HEK293T (cell line): ENCODE measurements at places on chromosomes 11 and 22.

- DNase-seq: no peak
Observed at GRCh38 chr11:115766561-115766960, 262.3 kb upstream of the CADM1 start.

GRCh38 chr11:67374571-67375281, 1.3 kb upstream of the CLCF1 start:
- DNase-seq: no peak

- DNase-seq: no peak
Observed at GRCh38 chr11:111606986-111607385, 4.7 kb downstream of the SIK2 start.

GRCh38 chr22:29316141-29316828, 788 bp upstream of the RASL10A start:
- no peak for DNase-seq

DNA sequence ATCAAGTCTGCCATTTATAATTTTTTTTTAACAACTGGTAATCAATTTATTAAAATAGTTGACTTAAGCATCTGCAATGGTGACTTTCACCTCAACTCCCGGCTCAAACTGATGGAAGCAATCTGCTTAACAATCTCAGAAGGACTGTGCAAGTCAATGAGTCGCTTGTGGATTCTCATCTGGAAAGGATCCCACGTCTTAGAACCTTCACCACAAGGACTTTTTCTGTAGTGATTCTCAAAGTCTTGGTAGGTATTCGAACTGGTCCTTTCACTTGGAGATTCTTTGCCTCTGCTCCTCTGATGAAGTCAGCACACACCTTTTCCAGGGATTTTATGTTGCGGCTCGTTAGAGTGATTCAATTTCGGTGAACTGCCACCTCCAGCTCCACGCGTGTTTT, 7.3 kb downstream of the RSF1 start:
- no peak for DNase-seq

DNA sequence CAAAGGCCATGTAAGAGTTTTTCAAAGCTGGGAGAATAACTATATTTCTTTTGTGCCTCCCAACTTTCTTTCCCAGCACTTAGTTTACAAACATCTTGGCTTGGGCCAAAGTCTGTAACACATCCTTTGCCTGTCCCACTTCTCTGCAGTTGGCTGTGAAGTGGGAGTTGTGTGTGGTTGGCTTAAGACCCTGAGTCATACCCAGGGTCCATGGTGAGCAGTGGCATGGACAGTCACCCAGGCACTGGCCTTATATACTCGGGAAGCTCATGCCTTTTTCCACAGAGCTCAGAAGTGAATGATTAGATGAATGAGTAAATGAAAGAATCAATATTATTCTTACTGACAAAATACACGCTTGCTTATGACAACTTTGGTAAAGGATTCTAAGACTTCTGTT, 231.4 kb downstream of the BLID start:
- no peak for DNase-seq

DNA sequence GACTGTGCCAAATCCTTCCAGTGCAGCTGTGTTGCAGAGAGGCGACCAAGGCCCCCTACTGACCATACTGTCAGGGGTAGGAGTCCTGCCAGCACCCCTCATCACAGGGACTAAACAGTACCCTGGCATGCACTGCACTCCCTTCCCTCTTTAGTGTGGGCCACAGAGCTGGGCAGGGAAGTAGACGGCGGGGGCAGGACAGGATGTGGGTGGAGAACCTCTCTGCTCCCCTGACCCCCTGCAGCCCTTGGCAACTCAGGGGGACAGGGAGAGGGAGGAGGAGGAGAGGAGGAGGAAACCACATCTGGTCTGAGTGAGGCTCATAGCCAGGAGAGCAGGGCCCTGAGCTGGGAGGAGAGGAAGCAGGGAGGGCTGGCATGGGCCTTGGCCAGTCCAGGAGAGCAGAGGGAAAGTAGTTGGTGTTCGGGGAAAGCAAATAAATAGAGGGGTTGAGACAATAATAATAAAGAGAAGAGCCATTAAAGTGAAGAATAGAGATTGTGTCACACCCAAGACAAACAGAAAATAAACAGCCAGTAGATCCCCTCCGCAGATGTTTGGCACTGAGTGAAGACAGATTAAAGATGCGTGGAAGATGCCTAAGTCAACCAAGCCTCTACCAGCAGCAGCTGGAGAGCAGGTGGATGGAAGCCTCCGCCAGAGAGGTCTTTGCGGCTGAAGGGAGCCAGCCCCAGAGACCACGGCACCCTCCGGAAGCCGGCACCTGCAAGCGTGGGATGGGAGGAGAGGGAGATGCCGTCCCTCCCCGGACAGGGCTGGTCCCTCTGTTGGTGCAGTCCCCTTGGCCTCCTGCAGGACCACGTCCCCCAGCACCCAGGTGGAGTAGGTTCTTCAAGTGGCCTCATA, 61.5 kb downstream of the RPUSD4 start:
- DNase-seq: no peak

DNA sequence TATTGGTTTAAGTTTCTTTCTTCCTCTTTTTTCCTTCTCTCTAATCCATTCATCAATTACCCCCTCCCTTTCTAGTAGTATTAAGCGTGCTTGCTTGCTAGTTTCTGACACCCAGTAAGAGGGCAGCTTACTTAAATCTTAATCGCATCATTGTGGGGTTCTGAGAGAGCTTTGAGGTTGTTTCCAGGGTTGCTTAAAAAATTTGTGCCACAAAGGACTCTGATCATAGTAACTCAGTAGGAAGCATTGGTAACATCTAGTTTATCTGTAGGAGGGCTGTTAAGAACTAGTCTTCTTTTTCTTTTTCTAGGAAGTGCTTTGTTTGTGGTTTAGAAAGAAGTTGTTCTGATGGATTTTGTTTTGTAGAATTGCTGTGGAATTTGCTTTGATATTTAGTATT, 45.3 kb downstream of the TMEM135 start:
- no peak for DNase-seq

DNA sequence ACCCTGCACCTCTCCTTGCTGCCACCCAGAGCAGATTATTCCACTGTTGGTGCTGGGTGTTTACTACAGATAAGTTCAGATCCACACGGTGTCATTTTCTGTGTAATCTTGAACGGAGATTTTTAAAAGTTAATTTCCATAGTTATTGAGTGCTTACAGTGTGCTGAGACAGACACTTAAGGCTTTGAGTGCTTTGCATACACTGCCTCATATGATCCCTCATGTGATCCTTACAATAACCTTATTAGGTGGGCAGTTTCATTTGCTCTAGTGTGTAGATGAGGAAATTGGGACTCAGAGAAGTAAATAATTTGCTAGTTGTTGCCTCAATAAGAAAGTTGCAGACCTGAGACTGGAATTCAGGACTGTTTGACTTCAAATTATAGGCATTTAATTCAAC, 32.3 kb upstream of the ME3 start:
- DNase-seq: no peak

DNA sequence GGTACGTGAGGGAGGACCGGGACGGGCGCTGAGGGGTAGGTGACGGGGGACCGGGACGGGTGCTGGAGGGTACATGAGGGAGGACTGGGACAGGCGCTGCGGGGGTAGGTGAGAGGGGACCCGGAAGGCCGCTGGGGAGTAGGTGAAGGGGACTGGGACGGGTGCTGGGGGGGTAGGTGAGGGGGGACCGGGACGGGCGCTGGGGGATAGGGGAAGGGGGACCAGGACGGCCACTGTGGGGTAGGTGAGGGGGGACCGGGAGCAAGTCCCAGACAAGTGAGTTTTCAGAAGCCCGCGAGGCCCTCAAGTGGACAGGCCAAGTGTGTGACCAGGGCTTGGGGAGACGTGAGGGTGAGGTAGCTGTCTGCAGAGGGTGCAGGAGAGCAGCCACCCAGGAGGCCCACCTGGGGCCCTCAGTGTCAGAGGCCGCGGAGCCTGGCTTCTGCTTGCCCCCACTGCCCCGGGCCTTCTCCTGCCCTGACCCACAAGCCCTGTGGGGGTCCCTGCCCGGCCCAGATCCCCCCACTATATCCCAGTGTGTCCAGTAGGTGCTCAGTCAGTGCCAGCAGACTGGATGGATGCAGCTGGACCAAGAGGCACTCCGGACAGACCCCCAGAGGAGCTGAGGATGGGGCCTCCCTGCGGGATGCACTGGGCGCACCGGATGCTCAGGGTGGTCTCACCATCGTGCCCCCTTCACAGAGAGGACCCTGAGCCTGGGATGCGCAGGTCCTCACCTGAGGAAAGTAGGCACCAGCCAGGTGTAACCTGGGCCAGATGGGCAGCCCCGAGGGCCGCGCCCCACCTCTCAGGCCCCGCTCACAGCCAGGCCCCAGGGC, 44.2 kb upstream of the TH start:
- no peak for DNase-seq

DNA sequence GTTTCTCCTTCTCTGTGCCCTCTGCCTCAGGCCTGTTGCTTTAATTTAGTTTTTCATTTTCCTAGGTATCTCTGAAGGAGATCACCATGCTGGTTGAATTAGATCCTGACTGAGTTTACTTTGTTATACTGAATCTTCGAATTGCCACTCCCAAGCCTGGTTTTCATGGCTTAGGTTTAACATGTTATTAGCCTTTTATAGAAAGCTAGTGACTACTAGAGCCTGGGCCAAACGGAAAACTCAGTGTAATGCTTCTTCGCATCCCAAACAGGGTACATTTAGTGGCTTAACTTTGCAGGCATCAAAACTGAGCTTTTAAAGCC, 3.6 kb downstream of the CRKL start:
- DNase-seq: no peak

DNA sequence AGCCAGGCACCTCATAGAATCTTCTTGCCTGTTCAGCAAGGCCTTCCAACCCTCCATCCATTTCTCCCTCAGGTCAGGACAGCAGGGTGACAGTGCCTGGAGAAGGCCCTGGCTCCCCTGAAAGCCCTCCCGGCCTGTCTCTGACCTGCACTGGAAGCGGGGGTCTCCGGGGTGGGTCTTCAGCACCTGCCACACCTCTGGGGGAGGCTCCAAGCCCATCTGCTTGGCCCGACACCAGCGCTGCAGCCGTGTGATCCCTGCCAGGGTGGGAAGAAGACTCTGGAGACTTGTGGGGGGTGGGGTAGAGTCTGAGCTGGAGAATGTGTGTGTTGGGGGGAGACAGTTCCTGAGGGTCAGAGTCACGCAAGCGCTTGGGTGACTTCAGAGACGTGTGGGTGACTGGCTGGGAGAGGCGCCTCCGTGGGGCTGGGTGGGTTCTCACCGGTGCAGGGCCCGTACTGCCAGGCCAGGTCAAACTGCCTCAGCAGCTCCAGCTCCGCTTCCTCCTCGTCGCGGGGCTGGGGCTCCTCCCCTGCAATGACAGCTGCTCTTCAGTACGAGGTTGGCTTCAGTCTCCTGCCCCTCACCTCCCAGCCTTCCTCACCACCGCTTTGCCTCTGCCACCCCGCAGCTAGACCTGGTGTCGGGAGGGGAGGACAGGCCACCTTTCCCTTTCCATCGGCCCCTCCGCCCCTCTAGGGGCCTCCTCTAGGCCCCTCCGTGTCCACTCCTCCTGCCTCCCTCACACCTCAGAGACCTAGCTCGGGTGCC, 615 bp downstream of the POLD4 start:
- DNase-seq: no peak

DNA sequence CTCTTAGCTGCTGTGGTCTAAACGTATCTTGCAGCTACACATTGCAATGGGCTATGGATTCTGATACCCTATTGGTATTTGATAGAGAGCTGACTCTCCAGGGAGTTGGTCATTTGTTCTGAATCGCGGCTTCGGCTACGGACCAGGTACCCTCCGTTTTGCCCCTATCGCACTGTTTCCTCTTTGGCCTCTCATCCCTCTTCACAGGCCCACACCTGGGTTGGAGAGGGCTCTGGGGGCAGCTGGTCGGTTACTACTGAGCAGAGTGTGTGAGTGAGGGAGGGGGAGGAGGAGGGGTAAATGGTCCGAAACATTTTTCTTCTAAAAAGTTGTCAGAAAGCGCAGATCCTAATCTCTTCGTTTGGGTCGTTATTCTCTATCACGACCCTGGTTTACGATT, 48.8 kb upstream of the HSD17B12 start:
- DNase-seq: no peak

DNA sequence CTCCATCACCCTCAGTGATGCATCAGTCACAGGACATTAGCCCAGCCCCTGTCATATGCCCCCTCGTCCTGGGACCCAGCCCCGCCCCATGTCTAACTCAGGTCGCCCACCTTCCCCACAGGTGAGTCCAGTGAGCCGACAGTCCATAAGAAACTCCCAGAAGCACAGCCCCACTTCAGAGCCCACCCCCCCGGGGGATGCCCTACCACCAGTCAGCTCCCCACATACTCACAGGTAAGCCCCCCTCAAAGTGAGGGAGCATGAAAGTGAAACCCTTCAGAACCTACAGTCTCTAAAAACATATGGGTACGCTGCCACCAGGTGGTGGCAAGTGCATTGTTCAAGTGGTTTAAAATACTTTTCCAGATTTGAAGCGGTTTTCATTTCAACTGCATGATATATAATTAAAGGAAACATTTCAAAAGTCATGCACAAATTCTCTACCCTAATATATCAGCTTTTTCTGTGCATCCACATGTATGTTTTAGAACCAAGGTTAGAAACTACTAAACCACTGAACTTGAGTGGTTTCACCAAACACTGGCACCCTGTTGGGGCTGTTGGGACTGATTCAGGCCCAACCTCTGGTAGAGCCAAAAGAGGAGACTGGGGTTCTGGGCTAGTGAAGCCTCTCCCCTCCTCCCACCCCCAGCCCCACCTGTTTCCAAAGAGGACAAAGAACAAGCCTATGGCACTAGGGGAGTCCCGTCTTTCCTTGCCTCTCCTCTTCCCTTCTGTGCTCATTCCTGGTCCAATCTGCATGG, 17.3 kb downstream of the EPS8L2 start:
- no peak for DNase-seq

DNA sequence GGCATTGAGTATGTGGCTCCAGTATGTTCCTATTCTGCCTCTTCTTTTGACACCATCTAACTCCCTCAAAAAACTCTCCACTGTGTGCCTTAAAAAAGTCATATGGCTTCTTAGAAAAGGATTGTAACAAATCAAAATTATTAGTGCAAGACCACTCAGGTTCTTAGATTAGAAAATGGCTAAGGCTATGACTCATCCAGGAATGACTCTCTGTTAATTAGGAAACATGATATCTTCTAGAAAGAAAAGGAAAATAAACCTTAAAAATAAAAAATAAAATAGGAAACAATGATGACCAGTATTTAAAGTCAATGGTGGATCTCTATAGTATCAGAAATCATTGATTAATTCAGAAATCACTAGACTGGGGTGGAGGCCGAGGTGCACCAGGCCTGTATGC, 21.7 kb downstream of the SLC25A17 start:
- DNase-seq: no peak

- no peak for DNase-seq
Observed at GRCh38 chr11:30786256-30787110, 200.3 kb upstream of the MPPED2 start.

DNA sequence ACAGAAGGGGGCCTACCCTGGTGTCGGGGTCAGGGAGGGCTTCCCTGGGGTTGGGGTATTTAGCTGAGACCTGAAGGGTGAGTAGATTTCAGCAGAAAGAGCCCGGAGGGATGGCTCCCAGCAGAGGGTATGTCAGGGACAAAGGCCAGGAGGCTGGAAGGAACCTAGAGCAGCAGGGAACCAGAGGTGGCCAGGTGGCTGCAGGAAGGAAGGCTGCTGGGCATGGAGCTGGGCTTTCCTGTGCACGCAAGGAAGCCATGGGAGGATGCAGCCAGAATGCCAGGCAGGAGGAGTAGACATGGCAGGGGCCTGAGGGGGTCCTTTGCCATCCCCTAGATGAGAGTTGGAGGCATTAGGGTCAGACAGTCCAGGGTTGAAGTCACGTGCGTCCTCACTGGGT, 27.4 kb upstream of the RELT start:
- DNase-seq: no peak
